ENCODE measurements at places on chromosomes 7 and 10. TPM values are rescaled to one million over a fixed set of nuclear protein-coding genes. Genes with fewer than 3 reads are reported as not detected.

HABP2 gene
- total RNA-seq, result not detected

KLLN gene
- 0.64 TPM for total RNA-seq

SPAM1 gene
- not detected for total RNA-seq

SSMEM1 gene
- total RNA-seq, result not detected

JAKMIP3 gene
- not detected for total RNA-seq

SPDYE9 gene
- total RNA-seq, result not detected

ATP6V0A4 gene
- total RNA-seq, result 0.21 TPM

ITPRIP gene
- 22.2 TPM for total RNA-seq

HKDC1 gene
- total RNA-seq, result 15.4 TPM

ANKRD1 gene
- 0.21 TPM for total RNA-seq

PLCE1 gene
- total RNA-seq, result 0.85 TPM

ELOVL3 gene
- not detected for total RNA-seq

RASSF4 gene
- 28.4 TPM for total RNA-seq

CDK14 gene
- total RNA-seq, result 10.4 TPM

FOXI2 gene
- total RNA-seq, result not detected

VAX1 gene
- not detected for total RNA-seq

GIMAP2 gene
- 0.24 TPM for total RNA-seq

NAT16 gene
- total RNA-seq, result not detected

BMPR1A gene
- total RNA-seq, result 39.0 TPM

SNX10 gene
- total RNA-seq, result 1.1 TPM
